ENCODE measurements at places on chromosomes 11 and 22.

DNA sequence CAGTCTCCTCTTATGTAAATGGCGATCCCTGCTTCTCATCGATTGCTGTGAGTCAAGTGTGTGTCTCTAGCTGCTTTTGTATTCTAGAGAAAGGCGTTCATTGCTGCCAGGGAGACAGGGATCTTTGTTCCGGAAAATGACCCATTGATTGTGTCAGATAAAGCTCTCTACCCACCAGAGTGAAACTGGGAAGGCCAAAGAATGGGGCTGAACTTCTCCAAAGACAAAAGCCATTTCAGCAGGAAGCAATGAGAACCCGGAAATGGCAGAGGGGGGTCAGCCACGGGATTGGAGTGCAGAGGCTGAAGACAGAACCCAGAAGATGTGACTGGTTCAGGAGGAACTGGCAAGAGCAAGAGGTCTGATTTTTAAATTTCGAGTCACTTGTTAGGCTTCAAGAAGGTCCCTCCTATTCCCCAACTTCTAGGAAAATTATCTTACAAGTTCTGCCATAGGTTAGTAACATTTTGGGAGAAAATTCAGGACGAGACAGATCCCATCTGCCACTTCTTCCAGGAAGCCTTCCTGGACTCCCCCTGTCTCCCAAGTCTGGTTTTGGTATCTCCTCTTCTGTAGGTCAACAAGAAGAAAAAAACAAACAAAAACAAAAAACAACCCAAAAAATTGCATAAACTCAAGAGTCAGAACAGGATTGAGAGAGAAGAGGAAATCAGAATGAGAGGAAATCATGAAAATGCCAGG, 110.6 kb downstream of the NECTIN1 start:
- DNase-seq, result peak; percentile 85

DNA sequence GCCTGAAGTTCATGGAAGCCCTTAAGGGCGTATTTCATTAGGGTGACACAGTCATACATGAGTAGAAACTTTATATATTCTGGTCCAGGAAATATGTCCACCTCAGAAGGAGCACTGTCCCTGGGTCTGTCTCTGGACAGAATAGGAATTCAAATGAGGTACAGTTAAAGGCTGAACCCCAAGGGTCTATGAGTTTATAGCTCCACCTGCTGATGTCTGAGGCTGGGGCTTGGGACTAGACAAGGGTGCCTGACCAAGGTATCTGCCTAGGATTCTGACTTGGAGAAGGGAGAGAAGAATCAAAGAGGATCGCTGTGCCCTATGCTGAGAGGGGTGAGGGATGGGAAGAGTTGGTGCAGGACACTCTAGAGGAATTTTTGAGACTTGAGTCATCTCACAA, 14.9 kb downstream of the HEPHL1 start:
- DNase-seq, result no peak

DNA sequence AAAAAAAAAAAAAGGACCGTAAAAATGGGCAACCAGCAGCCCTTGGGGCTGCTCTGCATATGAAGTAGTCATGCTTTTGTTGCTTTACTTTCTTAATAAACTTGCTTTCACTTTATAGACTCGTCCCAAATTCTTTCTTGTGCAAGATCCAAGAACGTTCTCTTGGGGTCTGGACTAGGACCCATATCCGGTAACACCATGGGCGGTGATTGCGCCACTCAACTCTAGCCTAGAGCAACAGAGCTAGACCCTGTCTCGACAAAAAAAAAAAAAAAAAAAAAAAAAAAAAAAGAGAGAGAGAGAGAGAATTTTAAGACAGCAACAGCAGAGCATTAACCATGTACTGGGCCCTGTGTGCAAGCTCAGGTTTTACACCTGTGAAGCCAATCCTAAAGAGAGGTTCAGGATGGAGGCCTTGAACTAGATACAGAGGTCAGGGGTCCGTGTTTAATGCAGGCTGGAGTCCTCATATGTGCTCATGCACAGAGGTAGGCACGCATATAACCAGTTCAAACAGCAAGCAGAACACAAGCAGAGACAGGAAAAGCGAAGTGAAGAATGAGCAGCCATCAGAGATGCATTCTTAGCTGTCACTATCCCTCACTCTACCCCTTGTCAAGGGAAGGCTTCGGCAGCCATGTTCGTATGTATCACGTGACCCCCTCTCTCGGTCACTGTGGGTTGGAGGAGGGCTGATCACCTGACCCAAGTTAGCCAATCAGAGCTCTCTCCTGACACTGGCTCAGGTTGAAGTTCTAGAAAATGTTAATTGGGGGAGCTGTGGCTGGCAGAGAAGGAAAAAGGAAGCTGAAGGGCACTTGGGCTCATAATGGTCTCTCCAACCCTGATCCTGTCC, 16.7 kb upstream of the SYT12 start:
- DNase-seq, result no peak

DNA sequence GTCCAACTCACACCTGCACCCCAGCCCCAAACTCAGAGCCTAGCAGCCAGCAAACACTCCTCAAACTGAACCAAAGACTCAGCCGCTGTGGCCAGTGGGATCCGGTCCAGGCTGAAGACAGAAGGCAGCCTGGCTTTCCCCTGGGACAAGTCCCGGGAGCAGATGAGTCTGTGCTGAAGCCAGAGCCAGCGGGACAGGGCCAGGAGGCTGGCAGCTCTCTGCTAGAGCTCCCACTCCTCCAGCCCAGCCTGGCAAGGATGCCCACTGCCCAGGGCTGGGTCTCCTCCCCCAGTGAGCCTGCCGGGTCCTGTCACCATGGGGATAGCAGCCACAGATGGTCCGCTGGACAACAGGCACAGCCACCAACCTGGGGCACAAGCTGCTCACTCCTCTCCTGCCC, 42.9 kb upstream of the PRR5 start:
- DNase-seq, result no peak

DNA sequence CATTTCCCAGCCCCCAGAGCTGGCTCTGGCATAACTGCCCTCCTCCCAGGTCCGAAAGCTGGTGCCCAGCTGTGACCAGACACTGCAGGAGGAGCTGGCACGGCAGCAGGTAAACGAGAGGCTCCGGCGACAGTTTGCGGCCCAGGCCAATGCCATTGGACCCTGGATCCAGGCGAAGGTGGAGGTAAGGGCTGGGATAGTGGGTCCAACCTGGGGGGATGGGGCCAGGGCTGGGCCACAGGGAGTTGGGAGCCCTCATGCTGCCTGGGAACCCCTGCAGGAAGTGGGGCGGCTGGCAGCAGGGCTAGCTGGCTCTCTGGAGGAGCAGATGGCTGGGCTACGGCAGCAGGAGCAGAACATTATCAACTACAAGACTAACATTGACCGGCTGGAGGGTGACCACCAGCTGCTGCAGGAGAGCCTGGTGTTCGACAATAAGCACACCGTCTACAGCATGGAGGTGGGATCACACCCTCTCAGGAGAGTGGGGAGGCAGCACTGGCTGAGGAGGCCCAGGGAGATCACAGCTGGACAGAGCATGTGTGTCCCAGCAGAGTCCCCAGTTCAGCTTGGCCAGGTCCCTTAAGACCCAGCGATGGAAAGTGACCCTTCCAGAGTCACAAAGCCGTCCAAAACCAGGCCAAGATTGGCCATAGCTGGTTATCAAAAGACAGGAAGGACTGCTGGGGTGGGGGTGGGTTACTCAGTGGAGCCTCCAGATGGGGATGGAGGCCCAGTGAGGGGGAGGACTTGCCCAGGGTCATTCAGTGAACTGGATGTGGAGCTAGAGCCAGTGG, 7.0 kb downstream of the CTSF start:
- no peak for DNase-seq
